ENCODE measurements at places on chromosomes 4 and X.

DNA sequence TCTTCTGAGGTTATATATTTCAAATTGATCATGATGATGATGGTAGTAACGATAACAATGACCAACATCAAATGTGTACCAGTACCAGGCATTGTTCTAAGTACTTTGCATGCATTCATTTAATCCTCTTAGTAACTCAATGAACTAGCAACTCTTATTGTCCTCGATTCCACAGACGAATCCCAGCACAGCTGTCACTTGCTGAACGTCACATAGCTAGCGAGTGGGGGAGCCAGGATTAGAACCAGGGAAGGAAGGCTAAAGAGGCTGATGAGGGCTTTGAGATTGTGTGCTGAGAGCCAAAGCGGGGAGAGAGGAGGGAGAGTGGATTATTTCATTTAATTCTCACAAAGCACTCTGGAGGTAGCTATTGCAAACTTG, 103.6 kb downstream of the PHOX2B start:
- no peak for DNase-seq

- DNase-seq = peak; percentile 86
These were observed 75.9 kb upstream of the CAMK2D start for GRCh38 chr4:113837397-113837796.

DNA sequence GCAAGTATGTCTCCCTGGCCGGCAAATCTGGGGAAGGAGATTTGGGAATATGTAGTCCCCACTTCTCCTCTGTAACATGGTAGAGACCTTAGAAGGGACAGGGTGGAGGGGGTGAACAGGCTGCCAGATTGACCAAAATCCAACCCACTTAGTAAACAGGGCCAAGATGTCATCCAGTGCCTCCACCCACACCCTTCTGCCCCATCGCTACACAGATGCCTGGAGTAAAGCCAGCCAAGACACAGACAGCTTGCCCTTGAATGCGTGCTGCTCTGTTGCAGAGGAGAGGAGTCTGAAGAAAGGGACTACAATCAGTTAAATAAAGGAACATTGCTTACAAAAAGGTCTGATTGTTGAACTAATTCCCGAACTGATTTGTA, 160.1 kb upstream of the LDB2 start:
- DNase-seq = no peak

DNA sequence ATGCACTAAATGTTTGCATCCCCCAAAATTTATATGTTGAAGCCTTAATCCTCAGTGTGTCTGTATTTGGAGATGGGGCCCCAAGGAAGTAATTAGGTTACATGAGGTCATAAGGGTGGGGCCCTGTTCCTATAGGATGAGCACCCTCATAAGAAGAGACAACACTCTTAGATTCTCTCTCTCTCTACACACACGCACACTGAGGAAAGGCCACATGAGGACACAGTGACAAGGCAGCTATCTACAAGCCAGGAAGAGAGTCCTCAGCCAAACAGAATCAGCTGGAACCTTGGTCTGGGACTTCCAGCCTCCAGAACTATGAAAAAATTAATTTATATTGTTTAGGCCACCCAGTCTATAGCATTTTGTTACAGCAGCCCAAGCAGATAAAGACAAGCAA, 69.3 kb upstream of the NOCT start:
- DNase-seq = no peak

- no peak for DNase-seq
These were observed 237.0 kb downstream of the MGST2 start for GRCh38 chr4:139902321-139903320.

DNA sequence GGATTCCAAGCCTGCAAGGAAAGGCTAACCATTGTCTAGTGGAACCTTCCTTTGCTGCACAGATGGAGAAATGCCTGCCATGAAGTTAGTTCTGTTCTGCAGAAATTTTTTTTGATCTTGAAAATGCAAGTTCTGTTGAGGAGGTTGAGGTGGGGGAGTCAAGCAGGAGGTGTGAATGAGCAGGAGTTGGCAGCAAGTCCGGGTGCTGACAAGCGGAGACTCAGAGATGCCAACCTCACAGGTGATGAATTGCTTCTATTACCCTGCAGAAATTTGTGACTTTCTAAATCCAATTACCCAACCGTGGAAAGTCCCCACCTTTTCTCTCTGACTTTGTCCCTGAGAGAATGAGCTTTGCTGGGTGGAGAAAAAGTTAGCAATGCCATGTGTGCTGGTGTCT, 350.1 kb downstream of the DHRSX start:
- DNase-seq = no peak

DNA sequence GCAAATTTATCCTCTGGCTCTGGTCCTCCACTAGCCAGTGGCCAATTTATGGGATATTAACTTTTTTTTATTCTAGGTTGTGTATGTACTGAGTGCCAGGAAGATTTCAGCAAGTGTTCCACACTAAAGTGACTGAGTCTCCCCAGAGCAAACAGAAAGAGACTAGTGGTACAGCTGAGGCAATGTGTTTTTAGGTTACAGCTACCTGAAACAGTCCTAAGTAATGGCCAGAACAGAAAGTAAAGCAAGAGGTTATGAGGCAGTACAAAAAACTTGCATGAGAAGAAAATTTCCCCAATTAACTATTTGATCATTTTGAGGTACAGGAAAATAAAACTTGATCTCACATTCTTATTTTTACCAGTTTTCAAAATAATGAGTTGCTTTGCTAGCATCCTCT, 31.2 kb downstream of the PRDM8 start:
- DNase-seq = no peak

- no peak for DNase-seq
These were observed 607.1 kb downstream of the PCDH18 start for GRCh38 chr4:136925203-136925602.

DNA sequence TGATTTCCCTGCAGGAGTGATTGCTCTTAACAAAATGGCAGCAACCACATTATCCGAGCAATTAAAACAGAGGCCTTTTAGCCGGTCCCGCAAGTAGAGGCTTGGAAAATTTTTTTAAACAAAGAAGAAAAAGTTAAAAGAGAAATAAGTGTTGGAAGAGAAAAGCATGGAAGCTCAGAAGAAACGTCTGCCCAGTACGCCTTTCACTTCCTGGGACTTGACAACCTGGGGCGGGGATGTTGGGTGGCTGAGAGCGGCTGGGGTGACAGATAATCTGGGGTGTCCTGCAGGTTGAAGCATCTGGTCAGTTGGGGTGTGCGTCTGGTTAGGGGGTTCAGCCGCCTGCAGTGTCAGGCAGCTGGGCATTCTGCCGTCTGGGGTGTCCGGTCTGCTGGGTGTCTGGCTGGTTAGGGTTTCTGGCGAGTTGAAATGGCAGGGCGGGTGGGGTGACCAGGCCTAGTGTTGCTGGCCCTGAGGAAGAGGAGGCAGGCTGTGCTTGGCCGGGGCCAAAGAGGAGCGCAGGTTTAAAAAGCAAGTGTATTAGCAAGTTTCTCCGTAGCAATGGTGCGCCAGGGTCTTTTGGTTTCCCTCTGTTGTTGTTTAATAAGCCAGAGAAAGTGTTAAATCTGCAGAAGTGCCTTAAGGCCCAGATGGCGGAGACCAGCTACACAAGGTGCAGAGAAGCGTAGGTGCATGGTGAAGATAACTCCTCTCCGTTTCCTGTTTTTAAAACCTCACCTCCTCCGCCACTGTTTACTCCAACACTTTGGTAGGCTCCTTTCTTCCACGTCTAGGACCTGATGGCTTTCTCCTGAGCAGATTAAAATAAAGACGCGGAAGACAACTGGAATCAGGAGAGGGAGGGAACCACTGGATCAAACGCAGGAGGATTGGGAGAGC, 5.6 kb downstream of the HAND2 start:
- DNase-seq = no peak

GRCh38 chrX:49915361-49916222, 6.8 kb upstream of the CLCN5 start:
- peak; percentile 6 for DNase-seq

DNA sequence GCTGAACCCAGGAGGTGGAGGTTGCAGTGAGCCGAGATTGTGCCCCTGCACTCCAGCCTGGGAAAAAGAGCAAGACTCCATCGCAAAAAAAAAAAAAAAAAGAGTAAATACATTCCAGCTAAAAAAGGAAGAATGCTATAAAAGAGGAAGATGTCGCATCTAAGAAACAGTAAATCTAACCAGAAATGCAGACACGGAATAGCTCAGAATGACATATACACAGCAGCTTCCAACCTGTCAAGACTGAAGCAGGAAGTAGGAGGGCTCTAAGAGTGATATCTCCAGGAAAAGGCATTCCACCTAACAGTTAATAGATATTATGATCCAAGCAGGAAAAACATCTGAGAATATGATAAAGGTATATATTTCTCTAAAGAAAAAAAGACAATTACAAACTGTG, 16.0 kb downstream of the CLOCK start:
- DNase-seq = no peak

DNA sequence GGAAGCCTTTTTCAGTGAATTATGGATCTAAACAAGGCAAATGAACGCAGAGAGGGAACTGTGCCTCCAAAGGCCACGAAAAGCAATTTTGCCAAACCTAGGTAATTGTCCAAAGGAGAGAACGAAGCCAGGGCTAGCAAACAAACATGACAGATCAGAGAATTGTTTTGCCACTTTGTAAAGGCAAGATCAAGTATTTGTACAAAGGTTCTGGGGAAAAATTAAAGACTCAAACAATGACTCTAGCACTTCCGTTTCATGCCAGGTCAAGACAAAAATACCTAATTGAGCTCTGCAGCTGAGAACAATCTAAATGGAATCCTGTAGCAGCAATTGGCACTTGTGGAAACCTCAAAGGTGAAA, 8.5 kb downstream of the RBM47 start:
- DNase-seq = no peak

GRCh38 chr4:74610491-74610890, 165.6 kb downstream of the AREG start:
- DNase-seq = no peak

GRCh38 chr4:60223208-60223923, 976.8 kb upstream of the ADGRL3 start:
- peak; percentile 38 for DNase-seq

GRCh38 chr4:5828005-5828391, 64.9 kb downstream of the CRMP1 start:
- no peak for DNase-seq

DNA sequence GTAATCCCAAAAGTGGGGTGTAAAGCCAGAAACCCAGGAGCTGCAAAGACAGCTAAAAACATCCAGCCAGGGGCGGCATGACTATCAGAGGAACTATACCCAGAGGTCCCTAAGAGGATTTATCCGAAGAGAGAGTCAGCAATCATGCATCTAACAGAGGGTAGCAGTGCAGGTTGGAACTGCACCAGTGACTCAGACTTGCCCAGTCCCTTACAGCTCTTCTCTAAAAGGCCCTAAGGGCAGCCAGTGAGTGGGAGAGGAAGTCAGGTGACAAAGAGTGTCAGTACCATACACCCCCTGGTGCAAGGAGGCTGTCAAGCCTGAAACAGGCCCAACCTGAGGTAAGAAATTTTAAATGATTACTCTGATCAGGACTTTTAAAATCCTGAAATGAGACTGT, 88.1 kb downstream of the CAMK2D start:
- DNase-seq = no peak

GRCh38 chr4:78566834-78567499, 15.4 kb downstream of the ANXA3 start:
- no peak for DNase-seq

- no peak for DNase-seq
These were observed 90.2 kb downstream of the SHOX start for GRCh38 chrX:720825-721224.

GRCh38 chrX:38798956-38799355, 2.3 kb upstream of the MID1IP1 start:
- DNase-seq = no peak

- no peak for DNase-seq
These were observed 2.0 kb downstream of the DDX3X start for GRCh38 chrX:41335958-41336331.

GRCh38 chr4:155249016-155249566, 40.7 kb downstream of the NPY2R start:
- DNase-seq = no peak

GRCh38 chr4:2150076-2150475, 90.9 kb downstream of the NAT8L start:
- DNase-seq = no peak

DNA sequence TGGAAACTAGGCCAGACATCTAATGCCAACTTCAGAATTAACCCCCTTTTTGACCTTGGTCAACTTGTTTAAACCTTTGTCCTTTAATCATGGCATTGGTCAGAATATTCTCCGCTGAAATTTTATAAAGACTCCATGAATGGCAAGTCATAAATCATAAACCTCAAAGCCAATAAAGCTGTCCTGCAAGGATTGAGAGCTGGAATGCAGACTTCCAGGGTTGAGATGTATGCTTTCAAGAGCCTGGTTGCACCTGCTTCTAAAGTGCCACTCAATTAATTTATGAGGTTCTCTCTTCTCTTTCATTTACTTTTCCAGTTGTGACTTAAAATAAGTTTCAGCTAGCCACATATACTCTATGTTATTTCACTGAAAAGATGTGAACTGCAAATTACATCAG, 136.2 kb upstream of the HCCS start:
- DNase-seq = no peak

DNA sequence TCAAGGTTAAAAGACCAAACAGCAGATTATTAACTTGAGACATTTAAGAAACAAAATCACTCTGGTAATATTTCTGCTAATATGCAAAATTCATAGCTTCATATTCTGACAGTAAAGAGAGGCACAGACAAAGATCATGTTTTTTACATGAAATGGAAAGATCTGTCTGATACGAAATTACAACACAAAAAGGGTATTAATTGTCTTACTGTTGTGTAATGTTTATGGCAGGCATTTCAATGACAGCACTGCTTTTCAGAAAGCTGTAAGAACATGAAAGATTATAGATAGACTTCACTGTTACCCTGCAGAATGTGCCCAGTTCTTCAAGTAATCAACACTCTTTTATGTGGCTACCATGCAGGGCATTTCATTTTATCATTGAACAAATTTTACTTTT, 15.4 kb downstream of the DCHS2 start:
- no peak for DNase-seq

- peak; percentile 74 for DNase-seq
These were observed 37.7 kb upstream of the MTNR1A start for GRCh38 chr4:186592966-186593586.

DNA sequence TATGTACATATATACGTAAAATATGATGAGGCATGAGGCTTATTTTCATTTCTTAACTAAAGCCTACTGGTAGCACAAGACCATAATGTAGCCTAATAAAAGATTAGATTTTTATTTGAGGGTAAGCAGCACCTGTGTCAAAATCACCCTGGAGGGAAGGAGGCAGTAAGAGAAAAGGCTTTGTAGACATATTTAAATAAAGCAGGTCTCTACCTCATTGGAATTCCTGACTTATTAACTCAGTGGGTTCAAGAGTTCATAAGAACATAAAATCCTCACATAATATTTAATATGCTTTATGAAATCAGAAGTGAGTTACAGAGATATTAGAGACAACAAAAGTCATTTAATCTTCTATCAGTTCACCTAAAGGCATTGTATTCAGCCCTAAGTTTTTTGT, 261.6 kb upstream of the ANKRD50 start:
- no peak for DNase-seq

DNA sequence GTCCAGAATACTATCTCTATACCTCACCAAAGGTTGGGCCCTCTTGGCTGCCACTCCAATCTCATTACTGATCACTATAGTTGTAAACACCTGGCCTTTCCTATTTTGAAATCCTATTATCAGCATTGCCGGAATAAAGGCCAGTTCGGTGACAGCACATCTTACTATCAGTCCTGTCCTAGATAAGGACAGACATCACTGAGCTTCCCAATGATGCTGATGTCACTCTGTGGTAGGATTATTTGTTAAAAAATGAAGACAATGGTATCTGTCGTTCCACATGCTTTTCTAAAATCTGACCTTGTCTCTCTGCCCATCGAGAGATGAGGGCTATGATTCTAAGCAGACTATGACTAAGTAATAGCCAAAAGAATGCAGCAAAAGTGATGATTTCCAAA, 260.4 kb downstream of the PDGFC start:
- no peak for DNase-seq

GRCh38 chr4:111398906-111399330, 746.3 kb upstream of the FAM241A start:
- DNase-seq = peak; percentile 69

Measured in fibroblast of skin of left quadriceps (primary cell).